ENCODE measurements at places on chromosomes 2 and 18. TPM values are rescaled to one million over a fixed set of nuclear protein-coding genes. Genes with fewer than 3 reads are reported as not detected.

The SLC5A7 gene
- not detected for total RNA-seq

- no peak for DNase-seq
- no peaks in the 10 kb centered on the region for H3K27me3 ChIP-seq
- no peaks in the 10 kb centered on the region for H3K36me3 ChIP-seq
- H3K4me1 ChIP-seq = no peaks in the 10 kb centered on the region
- H3K27ac ChIP-seq = no peak overlapping the region
- no peak overlapping the region for H3K4me3 ChIP-seq
Measured at GRCh38 chr2:159564081-159564480, 52.3 kb downstream of the BAZ2B start.

The PROKR1 gene
- total RNA-seq = 0.09 TPM

DNA sequence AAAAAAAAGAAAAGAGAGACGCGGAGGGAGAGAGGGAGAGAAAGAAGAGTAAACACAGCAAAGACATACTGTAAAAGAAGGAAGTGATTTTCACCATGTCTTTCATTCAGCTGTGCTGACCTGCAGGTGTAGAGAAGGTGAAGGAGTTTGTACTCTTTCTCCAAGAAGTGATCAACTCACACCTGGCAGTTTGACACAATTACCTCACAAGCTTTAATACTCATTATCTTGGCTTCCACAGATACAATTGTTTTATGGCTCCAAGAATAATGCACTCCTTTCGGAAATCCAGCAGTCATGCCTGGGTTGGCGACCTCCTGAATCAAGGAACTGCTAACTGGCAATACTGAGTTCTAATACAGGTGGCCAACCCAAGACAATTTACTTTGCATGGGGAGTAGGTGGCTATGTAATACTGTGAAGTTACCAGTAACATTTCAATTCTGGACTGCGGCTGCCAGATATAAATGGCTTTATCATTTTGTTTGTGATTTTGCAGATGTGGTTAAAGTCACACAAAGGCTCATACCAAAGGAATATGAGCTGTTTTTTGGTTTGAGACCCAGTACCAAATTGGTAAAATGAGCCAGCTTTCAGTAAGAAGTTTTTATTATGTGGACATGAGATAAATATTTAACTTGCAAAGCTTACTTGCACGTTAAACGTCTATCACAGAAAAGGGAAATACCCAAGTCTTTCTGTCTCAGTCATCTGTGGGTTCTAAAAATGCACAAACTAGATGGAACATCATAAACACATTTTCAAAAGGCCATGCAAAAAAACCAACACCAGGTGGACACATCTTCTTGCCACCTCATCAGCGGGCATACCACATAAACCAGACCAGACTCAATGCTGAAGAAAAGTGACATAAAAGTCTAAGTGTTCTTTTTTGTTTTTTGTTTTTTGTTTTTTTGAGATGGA lies 69.3 kb downstream of the NCKAP5 start:
- no peak overlapping the region for H3K27ac ChIP-seq
- DNase-seq = no peak
- H3K27me3 ChIP-seq = no peaks in the 10 kb centered on the region
- H3K4me3 ChIP-seq = no peak overlapping the region
- no peaks in the 10 kb centered on the region for H3K36me3 ChIP-seq

Data from Caco-2 (cell line).